SJSA1 (cell line): ENCODE measurements at places on chromosomes 3 and 15.

DNA sequence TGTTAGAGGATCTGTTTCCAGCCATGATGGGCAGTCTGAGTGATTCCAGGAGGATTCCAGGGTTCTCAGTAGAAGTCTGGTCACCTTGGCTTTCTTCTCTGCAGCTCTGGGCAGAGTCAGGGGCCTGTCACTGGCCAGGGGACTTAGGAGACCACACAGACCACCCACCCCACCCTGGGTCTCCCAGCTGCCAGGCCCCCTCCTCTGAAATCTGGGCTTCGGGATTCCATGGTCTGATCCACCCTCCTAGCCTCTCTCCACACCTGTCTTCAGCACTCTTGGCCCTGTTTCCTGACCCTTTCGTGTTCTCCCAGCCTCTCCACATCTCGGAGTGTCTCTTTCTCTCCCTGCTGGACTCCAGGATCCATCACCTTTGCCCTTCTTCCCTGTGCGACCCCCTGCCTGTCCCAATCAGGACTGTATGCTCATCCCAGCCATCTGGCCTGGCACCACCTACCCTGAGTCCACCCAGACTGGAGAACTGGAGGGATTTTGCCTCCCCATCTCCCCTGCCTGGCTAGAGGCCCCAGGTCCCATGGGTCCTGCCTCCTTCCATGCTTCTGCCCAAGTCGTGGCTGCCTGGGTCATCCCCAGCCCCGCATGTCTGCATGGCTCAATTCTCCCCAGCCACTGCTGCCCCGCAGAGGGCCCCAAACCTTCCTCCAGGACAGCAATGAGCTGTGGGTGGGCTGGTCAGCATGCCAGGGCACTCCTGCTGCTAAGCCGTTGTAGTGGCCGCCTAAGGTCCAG is 34.3 kb downstream of the GOLGA6L10 start:
- DNase-seq: no peak

GRCh38 chr3:30581982-30582381 is 24.4 kb upstream of the TGFBR2 start:
- DNase-seq: no peak

DNA sequence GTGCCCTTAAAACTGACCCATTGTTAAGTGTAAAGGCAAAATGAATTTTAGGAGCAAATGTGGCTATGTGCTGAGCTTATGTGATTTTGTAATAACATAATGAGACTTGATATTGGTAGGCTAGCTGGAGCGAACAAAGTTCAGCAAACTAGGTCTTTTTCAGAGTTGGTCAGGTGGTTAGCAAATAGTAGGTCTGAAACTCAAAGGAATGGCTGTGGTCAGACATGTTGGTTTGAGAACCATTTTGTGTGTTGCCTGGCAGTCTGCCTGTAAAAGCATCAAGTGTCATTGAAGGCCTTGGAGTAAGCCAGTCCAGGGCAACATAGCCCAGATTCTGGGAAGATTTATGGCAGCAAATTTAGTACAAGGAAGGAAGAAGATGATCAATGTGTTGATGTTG is 16.4 kb downstream of the FBXO22 start:
- no peak for DNase-seq

- DNase-seq: no peak
Observed at GRCh38 chr3:146747928-146748327, 142.8 kb upstream of the PLSCR5 start.

DNA sequence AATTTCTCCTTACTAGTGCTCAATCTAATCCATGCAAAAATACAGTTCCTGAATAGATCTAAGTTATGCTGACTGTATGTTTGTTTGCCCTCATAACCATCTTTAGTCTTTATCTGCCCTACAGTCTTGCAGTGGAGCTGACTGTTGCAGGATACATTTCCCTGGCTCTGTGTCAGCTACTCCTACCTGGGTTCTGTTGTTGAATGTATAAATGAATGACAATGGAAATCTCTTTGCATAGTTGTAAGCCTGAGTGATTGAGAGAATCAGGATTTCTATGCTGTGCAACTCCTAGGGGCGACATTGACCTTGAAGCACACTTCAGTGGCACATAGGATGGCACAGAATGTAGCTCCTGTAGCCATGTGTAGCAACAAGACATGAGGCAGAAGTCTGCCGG is 16.0 kb upstream of the ZBBX start:
- no peak for DNase-seq

DNA sequence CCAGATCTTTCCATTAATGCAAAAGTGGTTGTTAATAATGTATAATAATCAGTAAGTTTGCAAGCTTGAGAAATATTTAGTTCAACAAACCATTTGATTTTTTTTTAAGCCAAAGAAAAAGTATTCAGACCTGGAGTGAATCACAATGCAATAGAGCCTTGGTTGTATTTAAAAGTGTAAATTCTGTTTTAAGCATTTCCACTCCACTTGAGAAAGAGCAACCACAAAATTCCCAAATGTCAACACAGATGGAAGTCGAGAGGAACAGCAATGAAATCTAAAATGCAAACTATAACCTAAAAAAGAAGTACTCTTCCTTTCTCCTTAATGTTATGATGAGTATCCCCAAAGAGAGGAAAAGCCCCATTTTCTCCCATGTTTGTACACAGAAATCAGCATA is 20.2 kb downstream of the GBE1 start:
- DNase-seq: peak; percentile 37

GRCh38 chr3:155554777-155555451 is 190.0 kb downstream of the PLCH1 start:
- DNase-seq: no peak

- no peak for DNase-seq
Observed at GRCh38 chr15:52923626-52924025, 133.5 kb upstream of the ONECUT1 start.

GRCh38 chr3:168121184-168122017 is 25.7 kb upstream of the GOLIM4 start:
- no peak for DNase-seq

- no peak for DNase-seq
Observed at GRCh38 chr3:178482981-178483380, 53.3 kb upstream of the KCNMB2 start.

GRCh38 chr15:50633653-50634052 is 52.9 kb downstream of the TRPM7 start:
- no peak for DNase-seq

- no peak for DNase-seq
Observed at GRCh38 chr3:9013782-9014563, 50.7 kb upstream of the RAD18 start.

- DNase-seq: no peak
Observed at GRCh38 chr3:196050597-196050996, 31.3 kb downstream of the TFRC start.

- DNase-seq: no peak
Observed at GRCh38 chr3:8576841-8577571, 67.6 kb downstream of the SSUH2 start.

GRCh38 chr3:132228923-132229322 is 88.3 kb upstream of the ACP3 start:
- no peak for DNase-seq

DNA sequence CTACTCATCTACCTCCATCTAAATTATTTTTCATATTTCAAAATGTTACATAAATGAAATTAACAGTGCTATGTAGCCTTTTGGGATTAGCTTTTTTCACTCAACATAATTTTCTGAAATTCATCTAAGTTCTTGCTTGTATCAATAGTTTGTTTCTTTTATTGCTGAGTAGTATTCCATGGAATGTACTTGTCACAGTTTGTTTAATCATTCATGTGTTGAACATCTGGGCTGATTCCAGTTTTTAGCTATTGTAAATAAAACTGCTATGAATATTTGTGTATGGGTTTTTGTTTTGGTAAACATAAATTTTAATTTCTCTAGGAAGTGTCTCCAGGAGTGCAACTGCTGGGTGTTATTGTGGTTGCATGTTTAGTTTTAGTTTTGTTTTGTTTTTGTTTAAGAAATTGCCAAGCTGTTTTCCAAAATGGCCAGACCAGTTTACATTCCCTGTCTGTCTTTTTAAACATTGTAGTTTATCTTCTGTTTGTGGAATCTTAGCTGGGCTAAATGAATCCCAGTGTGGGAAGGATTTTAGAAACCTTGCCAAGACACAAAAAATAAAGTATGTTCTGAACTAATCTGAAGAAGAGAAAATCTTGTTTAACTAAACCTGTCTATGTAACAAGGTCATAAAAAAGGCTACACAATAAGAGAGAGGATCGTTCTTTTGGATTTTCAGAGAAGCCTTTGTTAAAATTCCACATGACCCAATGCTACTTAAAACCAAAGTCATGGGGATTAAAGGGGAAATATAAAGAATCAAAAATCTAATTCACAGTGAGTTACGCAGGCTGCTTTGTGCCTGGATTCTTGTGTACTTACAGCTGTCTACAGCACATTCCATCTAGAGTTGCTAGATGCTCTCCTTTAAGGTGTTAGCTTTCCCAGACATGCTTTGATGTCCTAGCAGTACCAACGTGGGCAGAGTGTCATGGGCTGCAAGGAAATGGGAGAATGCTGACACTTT is 129.2 kb upstream of the SUCLG2 start:
- DNase-seq: no peak

DNA sequence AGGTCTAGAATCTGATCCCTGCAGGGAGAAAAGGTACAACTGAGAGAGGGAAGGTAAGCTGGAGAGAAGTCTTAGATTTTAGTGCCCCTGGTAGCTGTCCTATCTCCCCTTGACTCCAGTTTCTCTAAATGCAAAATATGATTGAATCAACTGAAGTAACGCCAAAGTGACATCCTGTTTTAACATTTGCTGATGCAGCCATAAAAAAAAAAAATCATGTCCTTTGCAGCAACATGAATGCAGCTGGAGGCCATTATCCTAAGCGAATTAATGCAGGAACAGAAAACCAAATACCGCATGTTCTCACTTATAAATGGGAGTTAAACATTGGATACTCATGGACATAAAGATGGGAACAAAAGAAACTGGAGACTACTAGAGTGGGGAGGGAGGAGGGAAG is 42.4 kb upstream of the LCTL start:
- DNase-seq: no peak

- no peak for DNase-seq
Observed at GRCh38 chr3:31105011-31105410, 210.6 kb upstream of the GADL1 start.
